Vagina (tissue), 2 donors: ENCODE measurements at places on chromosomes 13 and 19. TPM values are rescaled to one million over a fixed set of nuclear protein-coding genes. Genes with fewer than 3 reads are reported as not detected.
A peak's percentile ranks its signal among the peaks of the same experiment; 100 is the strongest.

NAPA gene
- 108 TPM for total RNA-seq

IGFL2 gene
- total RNA-seq, result not detected

ERICH6B gene
- not detected for total RNA-seq

DNA sequence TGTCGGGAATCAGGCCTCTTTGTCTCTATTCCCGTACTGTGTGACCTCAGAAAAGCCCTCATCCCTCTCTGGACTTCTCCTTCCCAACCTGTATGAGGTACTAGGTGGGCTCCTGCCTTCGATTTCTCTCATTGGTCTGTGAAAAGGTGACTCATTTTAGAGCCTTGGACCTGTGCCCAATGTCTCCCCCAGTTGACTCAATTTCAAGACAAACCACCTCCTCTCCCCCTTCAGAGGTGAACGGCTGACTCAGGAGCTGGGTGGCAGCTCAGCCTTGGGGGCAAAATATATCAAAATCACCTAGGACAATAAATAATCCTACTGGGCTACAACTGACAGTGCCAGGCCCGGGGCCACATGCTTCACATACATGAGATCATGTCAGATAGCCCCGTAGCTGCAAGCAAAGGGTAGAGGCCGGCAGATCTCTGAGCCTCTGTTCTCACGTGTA, 630 bp downstream of the COQ8B start:
- H3K4me1 ChIP-seq, result peaks cover 68% of the 10 kb centered on the region
- H3K36me3 ChIP-seq, result peaks cover 15% of the 10 kb centered on the region
- peak overlapping the region; percentile 99 for H3K27ac ChIP-seq
- H3K27me3 ChIP-seq, result no peaks in the 10 kb centered on the region
- DNase-seq, result peak; percentile 91

DNA sequence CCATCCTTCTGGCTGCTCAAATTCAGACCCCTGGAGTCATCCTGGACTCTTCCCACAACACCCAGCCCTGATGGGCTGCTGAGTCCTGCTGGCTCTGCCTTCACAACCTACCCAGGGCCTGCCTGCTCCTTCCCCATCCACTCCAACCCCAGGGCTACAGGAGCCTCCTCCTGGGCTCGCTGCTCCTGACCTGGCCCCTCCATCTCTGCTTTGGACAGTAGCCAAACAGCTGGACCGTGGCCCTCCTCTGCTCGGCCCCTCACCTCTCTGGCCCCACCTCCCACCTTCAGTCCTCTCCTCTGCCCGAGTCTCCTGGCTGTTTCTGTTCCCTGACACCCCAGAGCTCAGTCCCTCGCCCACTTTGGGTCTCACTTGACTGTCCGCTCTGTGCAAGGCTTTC, 66.7 kb downstream of the CEBPG start:
- no peak overlapping the region for H3K4me3 ChIP-seq
- no peak overlapping the region for H3K27ac ChIP-seq
- no peaks in the 10 kb centered on the region for H3K4me1 ChIP-seq
- no peaks in the 10 kb centered on the region for H3K27me3 ChIP-seq

KCNRG gene
- not detected for total RNA-seq

PGLYRP2 gene
- not detected for total RNA-seq

- DNase-seq, result no peak
- no peak overlapping the region for H3K27ac ChIP-seq
- H3K4me3 ChIP-seq, result no peak overlapping the region
These were observed 9.1 kb upstream of the DPP9 start for GRCh38 chr19:4732680-4733114.

- no peak for DNase-seq
- H3K27me3 ChIP-seq, result no peaks in the 10 kb centered on the region
- H3K4me1 ChIP-seq, result no peaks in the 10 kb centered on the region
- H3K4me3 ChIP-seq, result no peak overlapping the region
- H3K27ac ChIP-seq, result no peak overlapping the region
These were observed 1.3 kb upstream of the LCP1 start for GRCh38 chr13:46183018-46183946.

DNA sequence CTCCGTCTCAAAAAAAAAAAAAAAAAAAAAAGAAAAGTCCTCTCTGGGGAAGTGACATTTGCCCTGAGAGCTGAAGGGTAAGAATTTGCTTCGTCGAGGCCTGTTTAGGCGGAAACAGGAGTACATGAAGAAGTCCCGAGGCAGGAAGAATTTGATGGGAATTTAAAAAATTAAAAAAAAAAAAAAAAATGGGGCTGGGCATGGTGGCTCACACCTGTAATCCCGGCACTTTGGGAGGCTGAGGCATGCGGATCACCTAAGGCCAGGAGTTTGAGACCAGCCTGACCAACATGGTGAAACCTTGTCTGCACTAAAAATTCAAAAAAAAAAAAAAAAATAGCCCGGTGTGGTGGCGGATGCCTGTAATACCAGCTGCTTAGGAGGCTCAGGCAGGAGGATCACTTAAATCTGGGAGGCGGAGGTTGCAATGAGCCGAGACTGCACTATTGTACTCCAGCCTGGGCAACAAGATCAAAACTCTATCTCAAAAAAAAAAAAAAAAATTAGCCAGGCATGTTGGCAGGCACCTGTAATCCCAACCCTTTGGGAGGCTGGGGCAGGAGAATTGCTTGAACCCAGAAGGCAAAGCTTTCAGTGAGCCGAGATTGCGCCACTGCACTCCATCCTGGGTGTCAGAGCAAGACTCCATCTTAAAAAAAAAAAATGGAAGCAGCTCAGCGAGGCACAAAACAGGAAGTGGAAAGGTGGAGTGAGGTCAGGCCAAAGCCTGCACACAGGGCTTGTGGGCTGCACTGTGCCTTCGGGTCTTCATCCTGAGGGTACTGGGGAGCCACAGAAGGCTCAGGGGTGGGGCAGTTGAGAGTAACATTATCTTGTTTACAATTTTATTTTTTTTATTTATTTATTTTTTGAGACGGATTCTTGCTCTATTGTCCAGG, 4.9 kb downstream of the BAX start:
- H3K4me3 ChIP-seq, result no peak overlapping the region
- no peak for DNase-seq
- H3K27ac ChIP-seq, result no peak overlapping the region
- no peaks in the 10 kb centered on the region for H3K27me3 ChIP-seq
- peaks cover 4% of the 10 kb centered on the region for H3K36me3 ChIP-seq
- peaks cover 41% of the 10 kb centered on the region for H3K4me1 ChIP-seq

- no peak for DNase-seq
- H3K4me3 ChIP-seq, result no peak overlapping the region
- H3K4me1 ChIP-seq, result no peaks in the 10 kb centered on the region
- H3K27ac ChIP-seq, result no peak overlapping the region
- no peaks in the 10 kb centered on the region for H3K36me3 ChIP-seq
These were observed 74.7 kb downstream of the C13orf42 start for GRCh38 chr13:51036418-51036817.

ZNF208 gene
- total RNA-seq, result 5.6 TPM

SIGLEC10 gene
- total RNA-seq, result 3.7 TPM

GRCh38 chr19:7395360-7396066, 46.8 kb downstream of the ARHGEF18 start:
- peak overlapping the region; percentile 82 for H3K27ac ChIP-seq
- H3K36me3 ChIP-seq, result no peaks in the 10 kb centered on the region
- H3K27me3 ChIP-seq, result no peaks in the 10 kb centered on the region
- peak overlapping the region; percentile 97 for H3K4me3 ChIP-seq
- peaks cover 24% of the 10 kb centered on the region for H3K4me1 ChIP-seq
- no peak for DNase-seq

DLL3 gene
- total RNA-seq, result not detected

GRCh38 chr19:42540071-42540553, 11.8 kb upstream of the CEACAM1 start:
- no peaks in the 10 kb centered on the region for H3K4me1 ChIP-seq
- H3K36me3 ChIP-seq, result no peaks in the 10 kb centered on the region
- H3K4me3 ChIP-seq, result no peak overlapping the region
- H3K27me3 ChIP-seq, result no peaks in the 10 kb centered on the region
- no peak overlapping the region for H3K27ac ChIP-seq

DYRK1B gene
- total RNA-seq, result 5.6 TPM

FAM83E gene
- 3.2 TPM for total RNA-seq

DNA sequence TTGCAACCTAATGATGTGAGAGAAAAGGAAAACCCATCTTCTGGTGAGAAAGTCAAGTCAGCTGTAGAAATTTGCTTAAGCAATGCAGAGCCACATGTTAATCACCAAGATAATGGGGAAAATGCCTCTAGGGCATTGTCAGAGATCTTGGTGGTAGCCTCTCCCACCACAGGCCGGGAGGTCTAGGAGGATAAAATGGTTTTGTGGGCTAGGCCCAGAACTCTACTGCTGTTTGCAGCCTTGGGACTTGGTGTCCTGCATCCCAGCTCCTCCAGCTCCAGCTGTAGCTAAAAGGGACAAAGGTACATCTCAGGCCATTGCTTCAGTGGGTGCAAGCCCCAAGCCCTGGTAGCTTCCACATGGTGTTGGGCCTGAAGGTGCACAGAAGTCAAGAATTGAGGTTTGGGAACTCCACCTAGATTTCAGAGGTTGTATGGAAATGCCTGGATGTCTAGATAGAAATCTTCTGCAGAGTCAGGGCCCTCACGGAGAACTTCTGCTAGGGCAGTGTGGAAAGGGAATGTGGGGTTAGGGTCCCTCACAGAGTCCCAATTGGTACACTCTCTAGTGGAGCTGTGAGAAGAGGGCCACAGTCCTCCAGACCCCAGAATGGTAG, 382.2 kb upstream of the KLHL1 start:
- no peak for DNase-seq
- no peaks in the 10 kb centered on the region for H3K27me3 ChIP-seq
- H3K36me3 ChIP-seq, result no peaks in the 10 kb centered on the region
- no peak overlapping the region for H3K27ac ChIP-seq
- H3K4me1 ChIP-seq, result no peaks in the 10 kb centered on the region
- no peak overlapping the region for H3K4me3 ChIP-seq

- no peak overlapping the region for H3K27ac ChIP-seq
- DNase-seq, result no peak
These were observed 50.5 kb upstream of the ZNF507 start for GRCh38 chr19:32294871-32295438.

HCST gene
- total RNA-seq, result 9.1 TPM

TMIGD2 gene
- total RNA-seq, result not detected

GRCh38 chr19:1540365-1540925, 16.6 kb downstream of the PLK5 start:
- peak overlapping the region; percentile 48 for H3K27ac ChIP-seq
- H3K4me1 ChIP-seq, result peaks cover 7% of the 10 kb centered on the region
- no peaks in the 10 kb centered on the region for H3K27me3 ChIP-seq
- H3K4me3 ChIP-seq, result peak overlapping the region; percentile 4
- no peak for DNase-seq

DNA sequence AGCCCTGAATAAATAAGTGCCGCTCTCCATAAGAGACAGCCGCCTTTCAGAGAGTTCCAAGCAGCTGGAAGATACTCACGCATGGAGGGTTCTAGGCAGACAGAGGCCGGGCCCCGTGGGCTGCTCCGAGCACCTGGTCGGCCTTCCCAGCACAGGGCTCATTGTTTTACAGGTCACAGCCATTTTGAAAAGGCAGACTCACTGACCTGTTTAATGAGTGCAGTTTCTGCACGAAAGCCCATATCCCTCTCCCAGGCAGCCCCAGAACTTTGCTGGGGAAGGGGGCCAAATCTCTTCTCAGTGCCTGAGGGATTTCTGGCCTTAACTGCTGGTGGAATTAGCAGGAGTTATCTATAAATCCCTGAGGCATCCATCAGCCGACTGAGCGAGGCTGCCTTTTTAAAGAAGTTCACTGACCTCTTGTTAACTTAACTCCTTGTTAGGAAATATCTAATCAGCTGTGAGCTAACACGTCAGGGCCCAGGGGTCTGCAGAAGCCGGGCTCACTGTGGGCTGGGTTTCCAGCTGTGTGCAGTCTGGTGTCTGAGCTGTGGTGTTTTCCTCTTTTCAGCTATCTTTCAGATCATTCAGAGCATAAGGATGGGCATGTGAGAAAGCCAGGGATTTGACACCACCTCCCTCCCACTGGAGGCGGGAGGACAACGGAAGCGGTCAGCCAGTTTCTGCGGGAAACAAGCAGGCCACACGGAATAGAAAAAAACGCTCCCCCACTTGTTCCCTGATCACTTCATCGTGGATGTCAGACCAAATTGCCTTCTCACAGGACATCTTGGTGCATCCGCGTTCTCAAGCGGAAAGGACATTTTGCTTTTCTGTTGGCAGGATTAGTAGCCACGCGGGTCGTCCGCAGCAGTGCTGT, 23.3 kb downstream of the SERP2 start:
- H3K36me3 ChIP-seq, result no peaks in the 10 kb centered on the region
- peaks cover 7% of the 10 kb centered on the region for H3K4me1 ChIP-seq
- DNase-seq, result no peak
- H3K4me3 ChIP-seq, result peak overlapping the region; percentile 4
- H3K27ac ChIP-seq, result peak overlapping the region; percentile 69

DNA sequence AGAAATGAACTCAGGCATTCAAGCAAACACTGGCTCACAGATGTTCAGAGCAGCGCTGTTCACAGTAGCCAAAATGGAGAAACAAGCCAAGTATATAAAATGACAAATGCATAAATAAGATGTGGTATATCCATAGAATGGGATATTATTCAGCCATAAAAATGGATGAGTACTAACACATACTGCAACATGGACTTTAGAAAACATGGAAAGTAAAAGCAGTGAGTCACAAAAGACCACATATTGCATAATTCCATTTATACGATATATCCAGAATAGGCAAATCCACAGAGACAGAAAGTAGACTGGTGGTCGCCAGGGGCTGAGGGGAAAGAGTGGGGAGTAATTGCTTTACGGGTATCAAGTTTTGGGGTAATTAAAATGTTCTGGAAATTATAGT, 6.6 kb downstream of the ZNF837 start:
- no peaks in the 10 kb centered on the region for H3K4me1 ChIP-seq
- no peaks in the 10 kb centered on the region for H3K27me3 ChIP-seq
- no peaks in the 10 kb centered on the region for H3K36me3 ChIP-seq
- no peak overlapping the region for H3K27ac ChIP-seq
- no peak overlapping the region for H3K4me3 ChIP-seq
- DNase-seq, result no peak

OR7C1 gene
- 0.74 TPM for total RNA-seq

- H3K27ac ChIP-seq, result peak overlapping the region; percentile 94
- peaks cover 36% of the 10 kb centered on the region for H3K4me1 ChIP-seq
- H3K27me3 ChIP-seq, result no peaks in the 10 kb centered on the region
- H3K4me3 ChIP-seq, result peak overlapping the region; percentile 76
- no peaks in the 10 kb centered on the region for H3K36me3 ChIP-seq
These were observed 931 bp downstream of the USP12 start for GRCh38 chr13:27170516-27171243.

DNA sequence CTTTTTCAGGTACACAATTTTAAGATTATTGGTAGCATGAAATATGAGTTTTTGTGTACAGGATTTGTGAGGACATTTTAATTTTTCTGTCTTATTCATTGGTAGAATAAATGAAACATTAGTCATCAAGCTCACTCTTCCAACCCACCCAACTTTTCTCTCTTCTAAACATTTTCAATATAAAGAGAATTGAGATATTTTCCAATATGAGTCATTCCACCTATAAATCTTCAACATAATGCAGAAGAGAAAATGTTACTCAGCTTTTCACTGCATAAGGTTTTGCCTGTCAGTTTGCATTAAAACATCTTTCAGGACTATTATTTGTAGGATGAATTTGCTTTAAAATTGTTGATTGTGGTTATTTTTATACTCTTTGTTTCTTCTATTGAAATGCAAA, 330.7 kb downstream of the PCDH20 start:
- H3K27me3 ChIP-seq, result no peaks in the 10 kb centered on the region
- H3K27ac ChIP-seq, result no peak overlapping the region
- H3K36me3 ChIP-seq, result no peaks in the 10 kb centered on the region
- DNase-seq, result no peak
- no peak overlapping the region for H3K4me3 ChIP-seq
